Fibroblast of the aortic adventitia (primary cell): ENCODE measurements at places on chromosomes 7 and 10. TPM values are rescaled to one million over a fixed set of nuclear protein-coding genes. Genes with fewer than 3 reads are reported as not detected.

Gene COL13A1
- 6.0 and 10.7 TPM in 2 replicates for total RNA-seq

Gene DEPP1
- 17.3 and 73.8 TPM in 2 replicates for total RNA-seq

DNA sequence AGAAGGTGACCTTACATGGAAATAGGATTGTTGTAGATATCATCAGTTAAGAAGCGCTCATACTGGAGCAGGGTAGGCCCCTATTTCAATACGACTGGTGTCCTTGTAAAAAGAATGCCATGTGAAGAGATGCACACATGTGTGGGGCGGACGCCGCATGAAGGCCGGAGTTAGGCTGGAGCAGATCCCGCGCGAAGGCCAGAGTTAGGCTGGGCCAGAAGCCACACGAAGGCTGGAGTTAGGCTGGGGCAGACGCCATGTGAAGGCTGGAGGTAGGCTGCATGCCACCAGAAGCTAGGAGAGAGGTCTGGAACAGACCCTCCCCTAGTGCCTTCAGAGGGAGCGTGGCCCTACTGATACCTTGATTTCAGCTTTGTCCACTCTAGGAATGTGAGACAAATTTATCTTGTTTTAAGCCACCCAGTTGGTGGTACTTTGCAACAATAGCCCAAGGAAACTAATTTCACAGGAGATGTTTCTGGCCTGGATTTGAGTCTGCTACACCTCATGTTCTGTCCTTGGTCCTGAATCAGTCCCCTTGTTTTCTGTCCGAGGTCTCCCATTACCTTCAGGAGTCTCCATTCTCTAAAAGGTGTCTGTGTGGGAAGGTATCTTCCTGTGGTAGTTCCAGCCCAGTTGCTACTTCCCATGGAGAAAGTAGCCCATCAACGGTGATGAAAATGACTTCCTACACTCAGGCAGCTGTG, 585.8 kb downstream of the LRMDA start:
- DNase-seq = no peak

DNA sequence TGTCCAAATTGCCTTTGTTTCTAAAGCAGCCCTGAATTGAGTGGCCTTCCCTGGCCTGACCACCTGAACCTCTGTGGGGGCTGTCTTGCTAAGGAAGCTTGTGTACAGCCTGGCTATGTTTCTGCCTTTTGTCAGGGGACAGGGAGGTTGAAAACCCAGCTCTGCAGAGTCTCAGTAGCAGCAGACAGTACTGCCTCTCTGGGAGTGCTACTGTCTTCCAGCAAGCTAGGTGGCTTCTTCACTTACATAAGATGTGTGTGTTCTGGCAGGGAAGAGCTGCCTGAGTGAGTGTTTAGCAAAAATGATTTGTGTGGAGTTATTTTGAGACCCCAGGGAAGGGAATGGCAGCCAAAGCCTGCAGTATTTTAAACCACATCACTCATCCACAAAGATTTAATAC, 57.4 kb downstream of the LRRC4 start:
- no peak for DNase-seq

DNA sequence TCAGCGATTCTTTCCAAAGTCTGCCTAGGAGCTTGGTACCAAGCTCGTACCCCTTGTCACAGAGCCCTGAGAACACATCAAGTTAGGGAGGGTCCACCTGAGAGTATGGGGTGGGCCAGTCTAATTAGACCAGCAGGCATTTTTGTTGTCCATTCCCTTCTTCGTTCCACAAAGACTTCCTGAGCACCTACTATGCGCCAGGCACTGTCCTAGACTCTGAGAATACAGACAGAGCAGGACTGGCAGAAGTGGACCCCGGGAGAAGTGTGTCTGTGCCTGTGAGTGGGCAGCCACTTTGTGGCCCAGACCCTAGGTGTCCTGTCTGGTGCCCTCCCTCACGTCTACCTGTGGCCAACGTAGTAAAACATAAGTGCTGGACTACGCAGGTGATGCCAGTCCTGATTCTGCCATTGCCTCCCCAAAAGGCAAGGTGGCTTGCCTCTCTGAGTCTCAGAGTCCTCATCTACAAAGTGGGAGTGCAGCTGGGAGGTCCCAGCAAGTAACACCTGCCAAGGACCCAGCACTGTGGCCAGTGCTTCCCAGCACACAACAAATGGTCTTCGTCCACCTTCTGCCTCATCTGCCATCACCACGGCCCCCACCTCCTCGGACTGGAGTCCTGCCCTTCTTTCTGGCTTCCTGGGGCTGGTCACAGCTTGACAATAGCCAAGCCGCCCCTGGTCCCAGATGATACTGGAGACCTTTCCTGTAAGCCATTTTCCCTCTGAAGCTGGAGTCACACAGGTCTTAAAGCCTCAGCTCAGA, 54.3 kb upstream of the DUSP5 start:
- DNase-seq = no peak

- no peak for DNase-seq
Measured at GRCh38 chr7:20510573-20510900, 104.9 kb upstream of the ABCB5 start.
